GM12891 (cell line): ENCODE measurements at places on chromosomes 2 and 18.

DNA sequence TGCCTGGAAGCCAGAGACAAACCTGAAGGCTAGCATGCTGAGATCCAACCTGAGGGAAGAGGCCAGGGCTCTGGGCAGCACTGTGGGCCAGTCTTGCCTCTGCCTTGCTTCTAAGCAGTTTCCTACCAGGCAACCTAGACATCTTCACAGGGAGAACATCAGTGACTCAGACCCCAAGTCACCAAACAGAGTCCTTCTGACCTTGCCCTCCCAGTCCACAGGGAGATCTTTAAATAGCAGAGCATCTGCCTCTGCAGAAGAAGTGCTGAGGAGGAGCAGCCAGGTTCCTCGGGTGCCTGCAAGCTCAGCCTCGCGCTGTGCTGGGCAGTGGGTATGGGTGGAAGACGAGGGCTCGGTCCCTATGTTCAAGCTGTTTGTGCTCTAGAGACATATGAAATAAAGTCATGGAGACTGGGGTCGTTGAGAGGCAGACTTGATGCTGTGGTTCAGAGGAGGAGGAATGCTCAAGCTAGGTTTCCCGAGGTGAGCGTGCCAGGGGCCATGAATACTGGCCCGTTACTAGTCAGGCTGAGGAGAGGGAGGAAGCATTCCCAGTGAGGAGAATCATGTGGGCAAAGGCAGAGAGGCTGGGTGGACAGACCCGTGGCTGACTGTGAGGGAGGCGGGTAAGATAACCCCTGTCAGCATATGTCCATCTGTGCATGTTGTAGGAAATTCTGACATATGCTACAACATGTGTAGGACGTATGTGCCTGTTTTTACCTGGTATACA lies 66.5 kb downstream of the BOLA3 start:
- no peak for DNase-seq

GRCh38 chr2:101111917-101112771 lies 39.0 kb downstream of the TBC1D8 start:
- DNase-seq: no peak

DNA sequence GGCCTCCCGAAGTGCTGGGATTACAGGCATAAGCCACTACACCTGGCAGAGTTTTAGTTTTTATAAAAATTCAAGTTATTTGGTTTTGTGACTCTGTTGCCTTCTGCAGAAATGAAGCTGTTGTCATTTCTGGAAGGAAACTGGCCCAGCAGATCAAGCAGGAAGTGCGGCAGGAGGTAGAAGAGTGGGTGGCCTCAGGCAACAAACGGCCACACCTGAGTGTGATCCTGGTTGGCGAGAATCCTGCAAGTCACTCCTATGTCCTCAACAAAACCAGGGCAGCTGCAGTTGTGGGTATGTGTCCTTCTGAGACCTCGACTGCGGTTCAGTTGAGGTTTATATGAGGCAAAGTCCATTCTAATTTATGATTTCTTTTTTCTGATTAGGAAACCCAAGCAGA lies 7.2 kb downstream of the MTHFD2 start:
- no peak for DNase-seq

DNA sequence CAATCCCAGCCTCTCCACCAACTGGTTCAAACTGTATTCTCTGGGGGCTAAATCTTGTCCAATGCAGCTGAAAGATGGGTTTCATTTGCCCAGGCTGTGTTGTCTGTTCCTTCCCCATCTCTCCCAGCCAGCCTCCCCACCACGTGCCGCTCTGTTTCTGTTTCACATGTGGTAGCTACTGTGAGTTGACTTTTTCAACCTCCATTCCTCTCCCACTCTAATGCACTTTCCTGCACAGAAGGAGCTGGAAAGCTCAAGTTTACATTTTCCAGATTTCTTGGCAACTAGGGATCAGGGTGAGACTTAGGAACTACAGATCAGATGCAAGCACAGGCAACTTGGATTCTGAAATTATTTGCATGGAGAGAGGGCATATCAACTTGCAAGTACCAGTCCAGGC lies 19.0 kb upstream of the NPAS2 start:
- no peak for DNase-seq

GRCh38 chr2:101329026-101329425 lies 20.5 kb upstream of the RNF149 start:
- DNase-seq: no peak

DNA sequence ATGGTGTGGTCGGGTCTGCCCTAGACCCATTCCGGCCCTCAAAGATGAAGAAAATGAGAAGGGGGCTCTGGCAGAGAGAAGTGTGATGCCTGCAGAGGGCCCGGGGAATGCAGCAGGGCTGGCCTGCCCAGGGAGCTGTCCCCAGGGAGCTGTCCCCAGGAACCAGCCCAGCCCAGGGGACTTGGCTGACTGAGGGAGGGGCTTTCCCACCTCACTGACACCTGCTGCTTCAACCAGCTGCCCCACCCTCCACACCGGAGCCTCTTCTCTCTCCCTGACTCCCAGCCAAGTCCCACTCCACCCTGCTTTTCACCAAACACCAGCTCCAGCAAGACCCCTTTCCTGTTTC lies 111.2 kb downstream of the STPG4 start:
- DNase-seq: no peak

DNA sequence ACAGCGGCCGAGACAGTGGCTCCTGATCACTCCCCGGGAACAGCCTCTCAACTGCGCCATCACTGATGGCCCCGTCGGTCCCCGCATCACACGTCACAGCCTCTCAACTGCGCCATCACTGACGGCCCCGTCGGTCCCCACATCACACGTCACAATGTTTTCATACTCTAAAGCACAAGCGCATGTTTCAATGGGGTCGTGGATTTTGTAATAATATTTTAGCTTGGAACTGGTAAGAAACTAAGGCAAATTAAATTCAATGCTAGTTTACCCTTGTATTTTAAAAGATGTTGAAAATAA lies 44.2 kb upstream of the CTDP1 start:
- no peak for DNase-seq
